Activated CD8-positive, alpha-beta T cell treated with anti-CD3 and anti-CD28 coated beads, Interleukin-2, amount 10 ng/mL, durations not matched to agents 7 days and 5 days (primary cell): ENCODE measurements at places on chromosomes 2 and 18.

DNA sequence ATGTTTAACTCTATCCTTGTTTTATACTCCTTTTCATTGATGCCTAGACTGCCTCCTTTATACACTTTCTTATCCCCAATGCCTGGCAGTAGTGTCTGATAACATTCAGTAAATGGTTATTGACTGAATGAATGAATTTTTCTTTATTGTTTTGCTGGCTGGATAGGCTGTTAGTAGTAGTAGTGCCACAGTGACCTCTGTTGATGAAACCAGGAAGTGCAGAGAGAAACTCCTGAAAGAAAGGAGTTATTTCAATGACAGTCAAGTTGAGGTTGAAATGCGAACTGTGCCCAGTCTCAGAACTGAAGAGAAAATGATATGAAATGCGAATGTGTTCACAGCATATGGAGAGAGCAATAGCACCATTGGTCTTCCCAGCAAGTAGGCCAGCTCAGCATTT, 26.8 kb upstream of the SLC9A2 start:
- DNase-seq = peak; percentile 41

GRCh38 chr2:20868377-20868776, 45.5 kb upstream of the LDAH start:
- peak; percentile 76 for DNase-seq

DNA sequence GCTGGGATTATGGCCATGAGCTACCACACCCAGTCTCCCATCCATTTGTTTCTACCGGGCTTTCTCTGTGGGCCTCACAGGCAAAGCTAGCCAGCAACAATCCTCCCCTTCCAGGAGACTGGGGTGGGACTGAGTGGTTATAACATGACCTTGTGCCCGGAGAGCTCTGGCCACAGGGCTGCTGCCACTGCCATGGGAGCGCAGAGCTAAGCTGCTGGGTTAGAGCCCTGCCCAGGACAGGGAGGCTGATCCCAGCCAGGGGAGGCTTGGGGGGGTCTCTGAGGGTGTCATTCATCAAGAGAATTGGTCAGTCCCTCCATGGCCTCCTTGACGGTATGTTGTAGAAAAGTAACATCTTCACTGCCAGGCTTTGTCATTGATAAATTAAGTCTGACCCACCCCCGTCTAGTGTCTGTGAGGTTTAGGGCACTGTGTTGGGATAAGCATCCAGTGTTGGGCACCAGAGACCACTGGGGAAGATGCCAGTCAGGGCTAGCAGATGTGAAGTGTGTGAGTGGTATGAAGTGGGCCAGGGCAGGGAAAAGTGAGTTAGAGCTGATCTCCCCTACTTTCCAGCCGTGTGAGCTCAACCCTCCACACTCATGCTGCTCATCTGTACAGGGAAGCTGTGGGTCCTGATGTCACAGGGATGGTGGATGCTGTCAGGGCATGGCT, 368.4 kb upstream of the HS6ST1 start:
- no peak for DNase-seq

- DNase-seq = no peak
Observed at GRCh38 chr2:37326285-37326684, 1.7 kb upstream of the PRKD3 start.

DNA sequence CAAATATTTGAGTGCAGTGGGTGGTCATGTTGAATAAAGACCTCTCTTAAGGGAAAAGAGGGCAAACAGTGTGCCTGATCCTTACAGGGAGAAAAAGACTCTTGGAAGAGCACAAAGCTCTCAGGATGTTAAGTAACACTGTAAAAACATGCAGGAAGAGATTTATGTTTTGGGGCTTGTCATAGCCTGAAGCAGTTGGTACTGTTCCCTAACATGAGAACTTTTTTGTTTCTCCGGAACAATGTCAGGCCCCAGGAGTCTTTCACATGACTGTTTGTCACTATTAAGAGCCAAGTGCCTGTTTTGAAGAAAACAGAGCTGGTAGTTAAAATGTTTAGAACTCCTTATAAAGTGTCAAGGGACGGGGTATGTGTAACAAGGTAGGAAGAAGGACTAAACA, 83.7 kb upstream of the B3GNT2 start:
- DNase-seq = no peak

- DNase-seq = no peak
Observed at GRCh38 chr2:236205867-236206645, 37.9 kb upstream of the GBX2 start.

- DNase-seq = no peak
Observed at GRCh38 chr2:174593041-174593440, 4.6 kb downstream of the WIPF1 start.

GRCh38 chr2:234914371-234915154, 37.3 kb upstream of the SH3BP4 start:
- DNase-seq = no peak

GRCh38 chr2:28623582-28624405, 127.8 kb upstream of the PPP1CB start:
- DNase-seq = no peak

DNA sequence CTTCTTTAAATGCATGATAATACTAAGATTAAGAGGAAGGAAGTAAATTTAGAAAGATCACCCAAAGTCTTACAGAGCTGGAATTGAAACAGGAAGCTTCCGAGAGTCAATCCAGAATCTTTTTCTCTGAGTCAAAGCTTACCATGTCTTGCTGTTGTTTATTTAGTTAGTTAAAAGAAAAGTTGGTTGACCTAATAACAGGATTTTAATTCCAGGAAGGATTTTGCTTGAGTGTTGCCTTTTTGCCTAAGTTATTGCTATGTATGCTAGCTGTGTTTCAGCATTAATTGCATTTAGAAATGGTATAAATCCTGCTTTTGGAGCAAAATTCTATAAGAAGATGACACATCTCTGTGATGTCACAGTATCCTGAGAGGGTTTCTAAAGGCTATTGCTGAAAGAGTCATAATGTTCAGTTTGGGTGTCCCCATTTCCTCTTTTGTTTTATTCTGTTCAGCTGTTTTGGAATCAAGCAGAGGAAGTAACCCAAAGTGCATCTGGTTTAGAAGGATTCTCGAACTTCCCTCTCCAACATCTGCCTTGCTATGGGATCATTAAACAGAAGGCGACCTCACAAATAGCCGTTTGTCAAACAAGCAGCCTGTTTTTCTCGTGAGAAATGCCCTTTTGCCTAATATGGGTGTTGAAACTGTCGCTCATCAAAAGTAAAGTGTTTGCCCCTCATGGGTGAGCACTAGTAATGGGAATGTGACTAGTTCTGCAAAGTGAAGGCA, 271.5 kb upstream of the MMADHC start:
- no peak for DNase-seq

- no peak for DNase-seq
Observed at GRCh38 chr18:44280479-44280878, 400.2 kb upstream of the SETBP1 start.

- DNase-seq = no peak
Observed at GRCh38 chr2:239496700-239497099, 95.9 kb upstream of the HDAC4 start.

DNA sequence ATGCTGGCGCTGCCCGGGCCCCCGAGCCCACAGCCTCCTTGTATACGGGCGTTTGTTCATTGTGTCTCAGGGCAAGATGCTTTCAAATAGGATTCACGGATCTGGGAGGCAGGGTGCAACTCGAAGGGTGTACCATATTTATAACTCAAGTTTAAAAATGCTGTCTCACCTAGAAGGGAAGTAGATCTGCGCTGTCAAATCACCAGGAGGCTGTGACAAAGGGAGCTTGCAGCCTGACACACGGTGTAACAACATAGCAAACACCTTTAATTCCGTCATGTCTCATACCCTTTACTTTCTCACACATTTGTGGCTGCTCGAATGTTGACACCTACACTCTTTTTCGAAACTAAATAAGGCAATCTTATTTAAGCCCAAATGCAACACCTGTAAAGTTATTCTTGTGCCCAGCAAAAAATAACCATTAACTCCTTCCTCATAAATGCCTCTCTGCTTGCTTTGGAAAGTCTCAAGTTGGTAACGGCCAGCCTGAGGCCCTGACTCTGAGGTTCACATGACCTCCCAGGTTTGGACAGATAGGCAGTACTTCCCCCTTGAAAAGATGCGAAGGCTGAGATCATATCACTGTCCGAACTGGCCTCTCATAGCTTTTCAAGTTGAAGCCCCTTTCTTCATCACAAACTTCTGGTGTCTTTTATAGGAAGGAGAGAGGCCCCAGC, 11.6 kb downstream of the ZEB2 start:
- DNase-seq = no peak

- no peak for DNase-seq
Observed at GRCh38 chr18:25097057-25097456, 254.9 kb downstream of the ZNF521 start.

- no peak for DNase-seq
Observed at GRCh38 chr2:170047331-170048065, 130.4 kb upstream of the MYO3B start.

DNA sequence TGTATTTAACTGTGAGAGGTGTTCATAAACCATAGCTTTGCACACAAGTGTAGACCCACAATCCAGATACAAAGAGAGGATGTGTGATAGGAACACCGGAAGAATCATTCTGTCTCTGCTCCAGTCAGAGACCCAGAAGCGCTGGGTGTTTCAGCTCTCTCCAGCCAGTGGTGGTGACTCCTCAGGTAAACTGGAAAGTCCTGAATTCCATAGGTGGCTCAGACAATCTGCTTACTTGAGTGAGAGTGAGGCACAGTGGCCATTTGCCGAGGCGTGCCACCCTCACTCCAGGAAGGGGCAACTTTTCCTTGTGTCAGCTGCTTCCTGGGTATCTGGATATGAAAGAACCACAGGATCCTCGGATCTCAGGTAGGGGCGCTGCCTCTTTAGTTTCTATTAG, 171.5 kb downstream of the KCNS3 start:
- DNase-seq = no peak

- DNase-seq = no peak
Observed at GRCh38 chr18:48059455-48060010, 129.1 kb upstream of the SMAD2 start.

- no peak for DNase-seq
Observed at GRCh38 chr2:113220970-113221708, 47.4 kb downstream of the PSD4 start.

DNA sequence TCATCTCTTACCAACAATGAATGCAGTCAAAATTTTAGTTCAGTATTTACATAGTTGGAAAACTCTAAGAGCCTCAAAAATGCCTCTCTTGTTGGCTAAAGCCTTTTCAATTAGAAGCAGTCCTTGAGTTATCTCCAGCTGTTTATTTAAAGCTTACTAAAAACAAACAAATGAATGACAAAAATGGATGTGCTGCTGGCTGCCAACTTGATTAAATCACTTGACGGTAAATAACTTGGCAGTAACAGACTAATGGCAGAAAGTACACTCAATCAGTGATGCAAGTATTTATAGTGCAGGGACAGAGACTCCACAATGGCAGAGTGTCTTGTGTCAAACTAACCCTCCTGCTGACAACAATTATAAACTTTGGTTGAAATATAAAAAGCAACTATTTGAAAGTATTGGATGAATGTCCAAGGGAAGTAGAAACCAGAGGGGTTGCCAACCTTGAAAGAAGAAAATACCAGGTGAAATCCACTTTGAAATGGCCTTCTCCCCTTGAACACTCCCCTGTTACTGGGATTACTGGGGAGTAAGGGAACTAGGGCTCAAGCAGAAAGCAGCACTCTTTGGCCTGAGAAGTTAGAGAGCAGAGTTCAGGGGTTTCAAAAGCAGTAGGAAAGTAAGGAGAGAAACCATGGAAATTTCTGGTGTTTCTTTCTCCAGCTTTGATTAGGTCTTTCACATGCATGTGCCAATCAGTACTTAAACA, 245.2 kb upstream of the SPHKAP start:
- no peak for DNase-seq

DNA sequence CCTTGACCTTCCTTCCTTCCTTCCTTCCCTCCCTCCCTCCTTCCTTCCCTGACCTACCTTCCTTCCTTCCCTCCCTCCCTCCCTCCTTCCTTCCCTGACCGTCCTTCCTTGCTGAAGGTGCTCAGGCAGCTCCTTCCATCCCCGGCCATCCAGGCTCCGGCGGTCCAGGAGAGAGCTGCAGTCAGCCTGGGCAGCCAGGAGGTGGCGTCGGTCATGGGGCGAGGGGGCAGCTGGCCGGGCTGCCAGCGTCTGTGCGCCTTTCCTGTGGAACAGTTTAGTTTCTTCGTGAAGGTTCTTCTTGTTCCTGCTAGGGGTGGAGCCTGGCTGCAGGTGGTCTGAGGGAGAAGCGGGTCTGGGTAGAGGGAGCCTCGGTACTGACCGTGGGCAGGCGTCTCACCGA, 15.7 kb downstream of the GPR35 start:
- DNase-seq = no peak

- no peak for DNase-seq
Observed at GRCh38 chr2:96549466-96549785, 12.9 kb downstream of the ARID5A start.
